ENCODE measurements at places on chromosomes 11 and 22.
A peak's percentile ranks its signal among the peaks of the same experiment; 100 is the strongest.

DNA sequence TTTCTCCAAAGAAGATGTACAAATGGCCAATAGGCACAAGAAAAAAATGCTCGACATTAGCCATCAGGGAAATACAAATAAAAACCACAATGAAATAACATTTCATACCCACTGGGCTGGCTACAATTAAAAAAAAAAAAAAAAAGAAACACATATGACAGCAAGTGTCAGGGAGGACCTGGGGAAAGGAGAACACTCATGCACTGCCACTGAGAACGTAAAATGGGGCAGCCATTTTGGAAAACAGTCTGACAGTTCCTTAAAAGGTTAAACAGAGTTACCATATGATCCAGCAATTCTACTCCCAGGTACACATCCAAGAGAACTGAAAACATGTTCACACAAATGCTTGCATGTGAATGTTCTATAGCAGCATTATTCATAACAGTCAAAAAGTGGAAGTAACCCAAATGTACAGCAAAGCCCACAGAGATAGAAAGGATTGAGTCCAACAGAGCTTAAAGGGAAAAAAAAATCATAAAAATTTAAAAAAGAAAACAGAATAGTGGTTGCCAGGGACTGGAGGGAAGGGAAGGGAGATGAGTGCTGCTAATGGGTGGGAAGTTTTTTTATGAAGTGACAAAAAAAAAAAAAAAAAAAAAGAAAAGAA is 48.4 kb upstream of the CYP2D6 start:
- no peak for DNase-seq

DNA sequence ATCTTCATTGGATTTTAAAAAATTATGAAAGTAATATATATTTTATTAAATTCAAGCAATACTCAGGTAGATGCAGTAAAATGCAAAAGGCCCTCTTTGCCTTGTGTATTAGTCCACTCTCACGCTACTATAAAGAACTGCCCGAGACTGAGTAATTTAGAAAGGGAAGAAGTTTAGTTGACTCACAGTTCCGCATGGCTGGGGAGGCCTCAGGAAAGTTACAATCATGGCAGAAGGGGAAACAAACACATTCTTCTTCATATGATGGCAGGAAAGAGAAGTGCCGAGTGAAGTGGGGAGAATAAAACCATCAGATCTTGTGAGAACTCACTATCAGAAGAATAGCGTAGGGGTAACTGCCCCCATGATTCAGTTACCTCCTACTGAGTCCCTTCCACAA is 130.8 kb downstream of the HIPK3 start:
- no peak for DNase-seq

GRCh38 chr11:4766420-4767043 is 3.2 kb downstream of the OR51F1 start:
- no peak for DNase-seq

DNA sequence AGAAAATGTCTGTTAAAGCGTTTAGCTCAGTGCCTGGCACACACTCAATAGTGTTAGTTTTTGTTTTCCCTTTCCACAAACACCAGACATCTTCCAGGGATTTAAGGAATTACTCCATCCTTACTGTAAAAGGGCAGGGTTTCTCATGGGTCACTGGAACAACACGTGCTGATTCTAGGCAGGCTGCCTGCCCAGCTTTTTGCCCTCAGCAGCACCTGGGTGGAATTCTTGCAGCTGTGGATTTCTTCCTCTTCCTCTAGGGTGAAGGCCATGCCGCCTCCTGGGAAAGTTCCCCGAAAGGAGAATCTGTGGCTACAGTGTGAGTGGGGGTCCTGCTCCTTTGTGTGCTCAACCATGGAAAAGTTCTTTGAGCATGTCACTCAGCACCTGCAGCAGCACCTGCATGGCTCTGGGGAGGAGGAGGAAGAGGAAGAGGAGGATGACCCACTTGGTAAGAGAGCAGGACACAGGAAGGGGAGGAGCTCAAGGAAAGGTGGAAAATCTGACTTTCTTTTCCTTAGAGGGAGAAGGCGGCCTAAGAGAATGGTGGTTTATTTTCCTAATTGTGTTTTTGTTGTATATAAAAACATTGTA is 5.4 kb downstream of the HINFP start:
- DNase-seq = no peak

- peak; percentile 64 for DNase-seq
Measured at GRCh38 chr11:697811-698311, 2.2 kb downstream of the TMEM80 start.

DNA sequence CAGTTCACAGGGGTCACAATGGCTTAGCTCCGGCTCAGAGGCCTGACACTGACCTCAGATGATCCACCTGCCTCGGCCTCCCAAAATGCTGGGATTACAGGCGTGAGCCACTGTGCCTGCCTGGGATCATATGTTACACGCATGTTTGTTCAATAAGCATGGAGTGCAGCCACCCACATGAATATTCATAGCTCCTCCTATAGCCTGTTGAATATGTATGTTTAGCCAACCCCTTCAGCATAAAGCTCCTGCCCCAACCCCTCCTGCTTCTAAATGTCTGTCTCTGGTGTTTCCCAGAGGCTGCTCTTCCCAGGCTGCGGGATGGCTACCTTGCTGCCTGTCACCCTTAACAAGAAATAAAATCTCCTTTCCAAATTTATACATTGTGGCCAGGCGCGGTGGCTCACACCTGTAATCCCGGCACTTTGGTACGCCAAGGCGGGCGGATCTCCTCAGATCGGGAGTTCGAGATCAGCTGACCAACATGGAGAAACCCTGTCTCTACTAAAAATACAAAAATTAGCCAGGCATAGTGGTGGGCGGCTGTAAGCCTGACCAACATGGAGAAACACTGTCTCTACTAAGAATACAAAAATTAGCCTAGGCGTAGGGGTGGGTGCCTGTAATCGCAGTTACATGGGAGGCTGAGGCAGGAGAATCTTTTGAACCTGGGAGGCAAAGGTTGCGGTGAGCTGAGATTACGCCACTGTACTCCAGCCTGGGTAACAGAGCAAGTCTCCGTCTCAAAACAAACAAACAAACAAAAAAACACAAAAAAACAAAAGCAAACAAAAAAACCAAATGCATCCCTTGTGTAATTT is 1.1 kb upstream of the APOBEC3F start:
- DNase-seq = no peak

DNA sequence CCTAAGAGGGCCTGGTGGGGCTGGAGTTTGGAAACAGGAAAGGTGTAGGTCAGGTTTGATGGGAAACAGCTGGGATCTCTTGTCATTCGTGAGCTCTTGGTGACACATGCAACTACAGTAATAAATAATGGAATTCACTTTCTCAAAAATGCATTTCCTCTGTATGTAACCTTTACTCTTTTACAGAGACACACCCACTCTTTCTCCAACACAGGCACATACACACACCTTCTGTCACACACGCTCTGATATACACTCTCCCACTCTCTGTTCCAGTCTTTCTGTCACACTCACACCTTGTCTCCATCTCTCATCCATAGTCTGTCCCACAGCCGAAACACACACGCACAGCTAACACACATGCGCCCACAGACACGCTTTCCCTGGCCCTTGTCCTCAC is 6.6 kb upstream of the C22orf42 start:
- DNase-seq = no peak

DNA sequence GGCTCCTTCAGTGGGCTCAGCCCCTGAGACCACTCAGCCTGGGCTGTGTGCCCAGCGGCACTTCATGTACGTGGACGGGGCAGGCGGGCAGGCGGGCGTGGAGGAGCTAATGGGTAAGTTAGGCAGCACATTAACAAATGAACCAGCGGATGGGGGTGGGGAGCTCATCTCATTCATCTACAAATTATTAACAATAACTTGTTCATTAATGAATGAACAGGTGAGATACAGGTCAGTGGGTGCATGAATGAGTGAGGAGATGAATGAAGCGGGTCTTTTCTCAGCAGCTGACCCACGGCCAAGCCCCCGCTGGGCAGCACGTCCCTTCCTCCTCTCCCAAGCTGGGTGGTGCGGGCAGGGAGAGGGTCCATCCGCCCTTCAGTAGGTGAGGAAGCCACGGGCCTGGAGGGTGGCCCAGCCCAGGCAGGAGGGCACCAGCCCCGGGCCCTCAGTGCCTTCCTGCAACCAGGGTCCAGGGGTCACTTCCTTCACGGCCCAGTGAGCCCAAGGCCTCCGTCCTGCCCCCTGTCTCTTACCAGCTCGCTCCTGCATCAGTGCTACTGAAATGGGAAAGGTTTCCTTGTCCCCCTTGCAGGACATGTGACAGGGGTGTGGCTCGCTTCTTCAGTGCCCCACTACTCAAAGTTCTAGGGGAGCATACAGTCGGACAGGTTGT is 60.5 kb upstream of the KCNQ1OT1 start:
- DNase-seq = no peak

GRCh38 chr22:40241200-40241763 is 63.6 kb downstream of the TNRC6B start:
- no peak for DNase-seq

GRCh38 chr22:49724030-49724892 is 103.4 kb downstream of the BRD1 start:
- DNase-seq = no peak

GRCh38 chr11:66420671-66421476 is at the start of gene NPAS4:
Gene NPAS4 (plus strand): TSS chr11:66421035. CDS start chr11:66421180, 145 bp downstream.
- DNase-seq = no peak

DNA sequence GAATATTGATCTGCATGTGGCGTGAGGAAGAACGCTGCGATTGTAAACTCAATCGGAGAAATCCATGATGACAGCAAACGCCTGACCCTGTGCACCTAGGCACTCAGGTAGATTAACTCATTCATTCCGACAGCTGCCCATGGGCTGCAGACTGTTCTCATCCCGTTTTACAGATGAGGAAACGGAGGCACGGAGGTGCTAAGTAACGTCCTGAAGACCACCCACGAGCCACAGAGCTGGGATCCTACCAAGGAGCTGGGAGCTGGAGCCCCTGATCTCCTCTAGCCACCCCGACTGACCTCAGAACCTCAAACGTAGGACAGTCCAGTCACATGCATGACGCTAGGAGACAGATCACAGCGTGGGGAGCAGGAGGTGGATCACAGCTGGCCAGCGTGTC is 1092.7 kb downstream of the BRD1 start:
- DNase-seq = no peak

- DNase-seq = peak; percentile 16
Measured at GRCh38 chr11:123742031-123742723, 717 bp upstream of the ZNF202 start.

DNA sequence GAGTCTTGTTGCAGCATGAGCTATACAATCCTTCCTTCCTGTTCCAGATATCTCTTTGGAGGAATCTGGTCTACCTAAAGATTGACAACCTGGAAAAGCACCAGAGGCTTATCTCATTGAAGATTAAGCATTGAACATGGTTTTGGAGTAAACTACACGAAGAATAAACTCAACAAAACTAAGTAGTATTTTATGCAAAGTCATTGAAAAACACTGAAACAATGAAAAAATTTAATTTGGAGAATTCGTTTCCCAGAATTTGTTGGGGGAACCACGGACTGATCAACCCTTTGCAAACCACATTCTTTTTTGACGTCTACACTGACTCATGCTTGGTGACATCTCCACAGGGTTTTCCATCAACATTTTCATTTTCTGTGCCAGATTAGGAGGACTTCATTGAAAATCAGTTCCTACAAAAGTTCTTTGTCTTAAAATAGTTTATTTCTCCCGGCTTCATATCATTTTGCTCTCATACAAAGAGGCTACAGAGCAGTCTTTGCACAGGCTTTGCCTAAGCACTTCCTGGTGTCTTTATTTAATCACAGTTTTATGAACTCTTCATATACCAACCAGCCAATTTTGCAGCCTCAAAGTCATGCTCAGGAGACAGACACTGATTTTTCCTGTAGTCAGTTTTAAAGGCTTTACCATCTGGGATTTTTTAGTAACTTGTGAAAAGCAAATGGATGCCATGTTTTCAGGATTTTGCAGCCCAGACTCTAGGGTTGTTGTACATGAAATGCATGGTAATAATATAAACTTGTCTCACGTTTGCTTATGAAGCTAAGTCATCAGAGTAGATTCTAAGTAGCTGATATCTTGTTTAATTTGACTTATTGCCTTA is 186.3 kb downstream of the C11orf91 start:
- DNase-seq = no peak

GRCh38 chr22:36285017-36285416 is 32.1 kb downstream of the APOL1 start:
- no peak for DNase-seq

DNA sequence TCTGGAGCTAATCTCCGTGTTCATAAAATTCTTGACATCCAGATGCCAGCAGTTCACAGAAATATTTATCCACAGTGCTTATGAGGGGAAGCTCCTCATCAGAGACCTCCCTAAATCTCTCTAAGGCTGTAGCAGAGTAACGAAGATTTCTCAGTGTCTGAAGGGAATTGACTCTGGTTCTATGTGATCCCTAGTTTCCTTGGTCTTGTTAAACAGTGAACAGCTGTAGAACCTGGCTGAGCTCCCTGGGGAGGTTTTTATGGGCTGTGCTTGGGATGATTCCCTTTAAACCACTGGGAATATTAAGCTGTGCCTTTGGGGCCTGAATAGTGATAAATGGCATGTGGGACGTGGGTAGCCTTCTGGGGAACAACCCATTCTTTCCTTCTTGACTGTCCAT is 43.7 kb upstream of the ARHGAP20 start:
- no peak for DNase-seq

DNA sequence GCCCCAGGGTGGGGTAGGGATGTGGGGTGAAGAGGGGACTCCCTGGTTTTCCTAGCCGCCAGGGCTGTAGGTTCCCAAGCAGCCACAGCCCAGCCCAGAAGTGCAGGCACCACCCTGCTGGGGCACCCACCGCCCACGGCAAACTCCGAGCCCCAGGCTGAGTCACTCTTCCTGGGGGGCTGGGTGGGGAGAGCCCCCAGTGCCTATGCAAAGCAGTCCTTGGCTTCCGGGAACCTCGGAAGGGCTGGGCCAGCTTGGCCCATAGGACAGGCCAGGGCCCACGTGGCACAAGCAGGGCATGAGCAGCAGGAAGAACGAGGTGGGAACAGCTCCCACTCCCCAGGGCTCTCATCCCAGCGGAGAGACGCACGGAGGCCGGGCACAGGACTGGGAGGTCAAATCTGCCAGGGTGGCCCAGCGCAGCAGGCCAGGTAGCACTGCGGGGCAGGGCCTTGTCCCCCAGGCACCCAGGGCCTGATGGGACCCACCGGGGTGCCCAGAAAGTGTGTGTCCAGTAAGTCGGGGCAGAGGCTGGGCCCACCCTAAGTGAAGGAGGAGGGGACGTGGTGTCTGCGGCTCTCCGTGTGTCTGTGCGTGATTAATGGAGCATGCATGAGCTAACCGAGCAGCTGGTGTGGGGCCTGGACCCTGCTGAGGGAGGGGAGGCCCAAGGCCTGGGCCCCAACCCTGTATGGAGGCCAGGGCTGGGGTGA is 4.6 kb upstream of the IL17REL start:
- no peak for DNase-seq

GRCh38 chr11:15660496-15660895 is 545.8 kb downstream of the INSC start:
- no peak for DNase-seq

GRCh38 chr11:118476676-118477075 is 40.4 kb downstream of the KMT2A start:
- DNase-seq = no peak

DNA sequence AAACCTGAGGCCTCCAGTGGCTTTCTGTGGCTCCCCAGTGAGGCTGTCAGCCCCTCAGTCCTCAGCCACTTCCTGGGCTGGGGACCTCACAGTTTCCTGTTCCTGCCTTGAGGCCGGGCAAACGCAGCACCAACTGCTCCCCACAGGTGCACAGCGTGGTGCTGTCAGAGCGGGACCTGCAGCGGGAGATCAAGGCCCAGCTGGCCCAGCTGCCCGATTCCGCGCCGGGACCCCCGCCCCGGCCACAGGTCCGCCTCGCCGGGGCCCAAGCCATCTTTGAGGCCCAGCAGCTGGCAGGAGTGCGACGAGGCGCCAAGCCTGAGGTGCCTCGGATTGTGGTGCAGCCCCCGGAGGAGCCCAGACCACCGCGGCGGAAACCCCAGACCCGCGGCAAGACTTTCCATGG is 5.4 kb downstream of the TBC1D10C start:
- DNase-seq = no peak

All from astrocyte of the hippocampus (primary cell).